ENCODE measurements at places on chromosomes 1 and 21.

DNA sequence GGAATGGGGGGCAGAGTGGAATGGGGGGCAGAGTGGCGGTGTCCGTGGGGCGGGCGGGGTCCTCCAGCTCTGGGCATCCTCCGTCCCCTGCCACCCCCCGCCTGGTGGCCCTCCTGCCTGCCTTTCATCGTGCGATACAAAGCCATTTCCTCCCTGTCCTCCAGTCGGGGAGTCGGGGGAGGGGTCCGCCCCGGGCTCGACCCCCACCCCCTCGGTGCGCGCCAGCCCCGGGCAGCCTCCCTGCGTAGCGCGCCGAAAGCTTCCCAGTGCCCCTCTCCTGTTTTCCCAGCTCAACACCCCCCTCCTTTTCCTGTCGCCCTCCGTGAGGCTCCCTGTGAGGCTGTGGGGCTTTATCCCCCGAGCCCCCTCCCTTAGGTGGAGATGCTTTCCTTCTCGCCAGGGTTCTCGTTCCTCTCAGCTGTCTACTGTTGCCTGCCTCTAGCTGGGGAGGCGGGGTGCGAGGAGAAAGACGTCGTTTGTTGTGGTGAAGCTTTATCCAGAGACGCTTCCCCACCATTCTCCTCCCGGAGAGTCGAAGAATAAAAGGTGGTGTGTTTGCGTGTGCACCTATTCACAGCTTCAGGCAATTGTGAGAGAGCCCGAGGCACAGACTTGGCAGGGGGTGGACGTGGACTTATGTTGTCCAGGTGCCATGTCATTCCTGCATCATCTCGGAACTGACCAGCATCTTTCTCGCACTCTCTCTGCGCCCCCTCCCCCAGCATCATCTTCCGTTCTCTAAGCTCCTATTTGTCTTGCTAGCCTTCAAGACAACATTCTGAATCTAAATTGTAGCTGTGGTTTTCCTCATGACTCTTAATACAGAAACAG is 848 bp downstream of the DNM3 start:
- no peak for DNase-seq

GRCh38 chr1:182229921-182230491 is 161.6 kb downstream of the GLUL start:
- no peak for DNase-seq

- DNase-seq, result no peak
Observed at GRCh38 chr1:81974222-81974841, 173.6 kb downstream of the ADGRL2 start.

- DNase-seq, result no peak
Observed at GRCh38 chr1:219441884-219442283, 171.0 kb downstream of the ZC3H11B start.

DNA sequence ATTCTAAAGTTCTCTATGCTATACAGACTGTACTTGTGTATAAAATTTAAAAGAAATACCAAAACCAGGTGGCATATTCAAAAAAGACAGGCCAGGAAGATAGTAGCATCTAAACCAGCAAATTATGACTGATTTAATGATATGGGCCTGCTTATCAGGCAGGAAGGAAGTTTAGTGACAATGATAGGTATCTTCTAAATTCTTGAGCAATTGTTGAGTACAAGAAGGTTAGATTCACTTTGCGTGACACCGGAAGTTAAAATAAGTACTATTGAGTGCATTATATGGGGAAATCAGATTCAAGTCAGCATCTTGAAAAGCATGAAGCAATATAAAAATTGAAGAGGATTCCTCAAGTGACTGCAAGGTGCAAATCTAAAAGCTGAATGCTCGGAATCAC is 186.8 kb upstream of the RGS18 start:
- DNase-seq, result no peak

DNA sequence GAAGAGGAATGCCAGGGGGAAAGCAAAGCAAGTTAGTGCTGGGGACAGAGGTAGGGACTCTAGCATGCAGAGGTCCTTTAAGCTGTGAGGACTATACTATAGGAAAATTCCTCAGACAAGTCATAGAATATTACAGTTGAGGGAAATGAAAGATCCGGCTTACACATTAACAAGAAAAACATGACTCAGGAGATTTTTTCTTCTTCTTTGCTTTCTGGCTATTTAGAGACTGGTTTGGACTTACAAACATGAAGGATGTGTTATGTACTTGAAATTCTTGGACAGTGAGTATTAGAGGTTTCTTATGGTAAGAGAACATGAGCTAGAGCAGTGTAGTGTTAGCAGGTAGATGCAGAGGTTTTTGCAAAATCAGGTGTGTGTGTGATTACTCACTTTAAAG is 24.9 kb downstream of the USP25 start:
- no peak for DNase-seq

GRCh38 chr1:48688102-48688760 is 88.5 kb downstream of the BEND5 start:
- no peak for DNase-seq

GRCh38 chr1:85571828-85572227 is 8.7 kb upstream of the CCN1 start:
- DNase-seq, result no peak

GRCh38 chr1:247417831-247418230 is 1.9 kb downstream of the NLRP3 start:
- DNase-seq, result no peak

DNA sequence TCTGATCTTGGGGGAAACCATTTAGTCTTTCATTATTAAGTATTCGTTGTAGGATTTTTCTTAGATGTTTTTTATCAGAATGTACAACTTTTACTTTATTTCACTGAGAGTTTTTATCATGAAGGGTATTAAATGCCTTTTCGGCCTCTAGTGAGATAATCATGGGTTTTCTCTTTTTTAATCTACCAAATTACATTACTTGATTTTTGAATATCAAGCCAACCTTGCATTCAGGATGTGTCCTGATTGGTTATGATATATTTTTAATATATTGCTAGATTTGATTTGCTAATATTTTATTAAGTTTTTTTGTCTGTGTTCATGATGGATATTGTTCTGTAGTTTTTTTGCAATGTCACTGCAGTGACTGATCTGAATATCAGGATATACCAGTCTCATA is 9.4 kb downstream of the NUF2 start:
- DNase-seq, result no peak

- no peak for DNase-seq
Observed at GRCh38 chr21:38354746-38355145, 98.0 kb downstream of the KCNJ15 start.

- DNase-seq, result peak; percentile 53
Observed at GRCh38 chr1:2585318-2586092, 1.1 kb upstream of the PRXL2B start.

- no peak for DNase-seq
Observed at GRCh38 chr1:53620061-53620855, 118.7 kb downstream of the GLIS1 start.

DNA sequence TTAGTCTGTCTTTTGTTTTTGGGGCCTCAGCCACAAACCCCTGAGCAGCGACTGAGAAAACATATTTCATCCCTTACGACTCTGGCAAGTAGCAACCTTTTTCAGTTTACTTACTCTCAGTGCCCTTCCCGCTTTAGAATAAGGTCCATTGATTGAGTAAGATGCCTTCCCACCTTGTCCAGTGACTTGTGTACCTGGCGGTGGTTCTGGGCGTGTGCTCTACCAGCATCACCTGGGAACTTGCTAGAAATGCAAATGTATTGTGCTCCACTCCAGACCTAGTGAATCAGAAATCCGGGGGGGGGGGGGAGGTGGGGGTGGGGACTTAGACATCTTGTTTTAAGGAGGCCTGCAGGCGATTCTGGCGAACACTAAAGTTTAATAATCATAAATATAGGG is 72.1 kb downstream of the S1PR1 start:
- no peak for DNase-seq

GRCh38 chr1:85088408-85088784 is 40.1 kb upstream of the MCOLN3 start:
- no peak for DNase-seq

- DNase-seq, result no peak
Observed at GRCh38 chr1:192171123-192171522, 12.9 kb downstream of the RGS18 start.

- DNase-seq, result no peak
Observed at GRCh38 chr1:18234790-18235242, 127.2 kb downstream of the IGSF21 start.

GRCh38 chr1:33826311-33826710 is 37.6 kb upstream of the HMGB4 start:
- no peak for DNase-seq

- DNase-seq, result no peak
Observed at GRCh38 chr1:26102119-26102518, 9.5 kb upstream of the PDIK1L start.

- DNase-seq, result no peak
Observed at GRCh38 chr1:97196825-97197516, 475.4 kb downstream of the PTBP2 start.

- no peak for DNase-seq
Observed at GRCh38 chr1:87399264-87399663, 70.6 kb downstream of the LMO4 start.

DNA sequence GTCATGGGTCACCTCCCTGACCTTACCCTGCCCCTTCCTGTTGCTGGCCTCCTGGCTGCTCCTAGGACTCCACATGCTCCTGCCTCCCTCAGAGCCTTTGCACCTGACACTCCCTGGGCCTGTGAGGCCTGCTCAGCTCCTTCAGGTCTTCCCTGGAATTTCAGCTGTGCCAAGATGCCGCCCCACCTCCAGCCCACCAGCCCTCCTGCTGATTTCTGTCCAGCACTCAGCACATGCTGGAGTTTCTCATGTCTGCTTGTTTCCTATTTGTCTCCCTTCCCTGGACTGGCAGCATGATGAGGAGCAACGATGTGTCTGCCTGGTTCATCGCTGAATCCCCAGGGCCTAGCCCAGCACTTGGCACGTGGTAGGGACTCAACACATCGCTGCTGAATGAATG is 3.0 kb downstream of the MFAP2 start:
- no peak for DNase-seq

GRCh38 chr1:174005032-174005431 is 17.1 kb downstream of the RC3H1 start:
- DNase-seq, result no peak

DNA sequence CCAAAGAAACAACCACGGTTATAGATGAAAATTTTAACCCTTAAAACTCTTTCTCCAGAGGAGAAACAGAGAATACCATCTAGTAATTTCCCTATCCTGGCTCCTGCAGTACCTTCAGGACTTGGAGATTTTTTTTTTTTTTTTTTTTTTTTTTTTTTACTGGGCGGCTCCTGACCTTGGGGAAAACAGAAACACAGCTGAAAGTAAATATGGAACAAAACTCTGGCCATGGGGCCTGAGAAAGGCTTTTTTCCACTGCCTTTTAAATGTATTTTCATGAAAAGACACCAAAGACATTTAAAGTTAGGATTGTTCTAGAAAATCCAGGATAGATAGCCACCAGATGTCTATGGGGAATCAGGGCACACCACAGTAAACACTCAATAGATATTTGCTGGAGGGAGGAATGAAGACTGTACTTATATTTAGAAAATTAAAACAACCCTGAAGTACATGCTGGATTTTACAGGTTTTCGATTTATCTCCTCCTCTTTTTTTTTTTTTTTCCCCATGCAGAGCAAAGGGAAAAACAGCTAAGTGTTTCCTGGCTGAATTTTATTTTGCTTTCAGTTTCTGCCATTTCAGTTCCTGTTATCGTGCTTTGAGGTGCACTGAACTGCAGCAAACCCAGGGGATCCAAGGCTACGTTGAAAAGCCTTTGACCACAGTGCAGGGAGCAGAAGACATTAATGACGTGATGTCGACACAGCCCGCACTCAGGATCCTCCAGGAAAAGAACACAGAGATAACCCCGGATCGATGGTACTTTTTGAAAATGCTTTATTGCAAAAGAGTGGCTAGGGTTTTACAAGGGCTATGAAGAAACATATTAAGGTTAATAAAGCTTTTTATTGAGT is 35.7 kb upstream of the CNN3 start:
- DNase-seq, result peak; percentile 1

DNA sequence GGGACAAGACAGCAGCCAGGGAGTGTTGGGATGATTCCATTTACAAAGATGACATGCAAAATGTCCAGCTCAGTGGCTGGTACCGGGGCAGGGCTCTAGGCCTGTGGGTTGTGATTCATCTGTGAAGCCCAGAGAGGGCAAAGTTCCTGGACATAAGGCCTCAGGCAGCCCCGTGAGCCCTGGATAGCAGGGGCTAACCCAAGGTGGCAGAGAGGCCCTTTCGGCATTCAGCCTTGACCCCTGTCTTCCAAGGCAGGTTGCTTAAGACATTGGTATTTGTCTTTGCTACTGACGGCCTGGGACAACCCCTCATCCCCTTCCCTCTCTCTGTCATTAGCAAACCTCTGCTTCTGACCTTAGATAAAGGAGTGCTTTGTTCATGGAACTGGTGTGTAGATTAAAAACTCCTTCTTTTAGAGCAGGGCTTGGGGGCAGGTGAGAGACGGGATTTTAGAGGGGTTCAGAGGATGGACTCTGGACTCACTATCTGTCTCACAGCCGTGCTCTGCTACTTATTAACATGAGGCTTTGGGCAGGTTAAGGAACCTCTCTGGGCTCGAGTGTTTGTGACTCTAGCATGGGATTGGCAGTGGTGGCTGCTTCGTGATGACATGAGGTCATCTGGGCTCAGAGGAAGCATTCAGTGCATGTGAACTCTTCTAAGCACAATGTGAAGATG is 36.3 kb downstream of the TMEM51 start:
- no peak for DNase-seq

GRCh38 chr21:42063191-42063570 is 7.9 kb upstream of the UMODL1 start:
- no peak for DNase-seq

DNA sequence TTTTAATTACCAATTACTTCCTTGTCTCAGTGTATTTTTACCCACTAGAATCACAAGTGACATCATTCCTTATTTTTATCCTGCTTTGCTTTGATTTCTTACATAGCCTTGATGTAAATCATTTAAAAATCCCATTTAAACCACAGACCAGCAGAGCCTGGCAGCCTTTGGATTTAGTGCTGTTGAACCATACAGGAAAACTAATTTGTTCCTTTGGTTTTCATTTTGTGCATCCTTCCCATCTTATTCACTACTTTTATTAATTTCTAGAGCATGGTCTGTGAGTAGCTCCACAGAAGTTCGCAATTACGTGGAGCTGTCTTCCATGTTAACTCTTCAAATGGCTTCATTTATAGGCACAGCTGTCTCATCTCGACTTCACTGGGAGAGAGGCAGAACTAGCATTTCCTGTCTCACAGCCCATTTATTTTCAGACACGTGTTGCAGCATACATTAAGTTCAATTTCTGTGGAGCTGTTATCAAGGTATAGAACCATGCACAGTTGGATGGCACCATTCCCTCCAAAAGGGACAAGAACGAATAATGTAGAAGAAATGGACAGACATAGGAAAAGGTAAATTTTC is 235.3 kb downstream of the MRPL39 start:
- DNase-seq, result no peak

GRCh38 chr1:172778456-172779455 is 119.9 kb downstream of the FASLG start:
- DNase-seq, result no peak

DNA sequence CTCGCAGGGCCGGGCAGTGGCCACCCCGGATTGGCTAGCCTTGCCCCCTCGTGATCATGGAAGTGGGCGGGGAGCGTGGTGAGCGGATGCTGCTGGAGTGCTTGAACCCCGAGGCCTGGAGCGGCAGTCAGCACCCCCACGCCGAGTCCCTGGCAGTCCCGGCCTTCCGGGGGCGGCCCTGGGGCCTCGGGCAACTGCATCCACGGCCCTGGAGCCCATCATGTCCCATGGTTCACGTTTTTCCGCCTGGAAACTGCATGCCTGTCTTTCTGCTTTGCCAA is 45.6 kb downstream of the CDC7 start:
- no peak for DNase-seq

GRCh38 chr1:19495799-19496526 is 10.6 kb upstream of the CAPZB start:
- no peak for DNase-seq

GRCh38 chr1:115727706-115728249 is 40.7 kb downstream of the CASQ2 start:
- no peak for DNase-seq

GRCh38 chr1:219882096-219882495 is 46.3 kb downstream of the SLC30A10 start:
- DNase-seq, result no peak
